ENCODE measurements at places on chromosomes 7 and 10. TPM values are rescaled to one million over a fixed set of nuclear protein-coding genes. Genes with fewer than 3 reads are reported as not detected.

The ATOH7 gene
- total RNA-seq: 0.21 TPM

The CYP3A4 gene
- 0.05 TPM for total RNA-seq

The PRKAR2B gene
- 2.4 TPM for total RNA-seq

The NEUROD6 gene
- total RNA-seq: not detected

The ZNF37A gene
- 4.8 TPM for total RNA-seq

The LLCFC1 gene
- not detected for total RNA-seq

The HMX2 gene
- total RNA-seq: not detected

The ABCF2 gene
- 59.8 TPM for total RNA-seq

The CYP2C8 gene
- total RNA-seq: not detected

The RHOBTB1 gene
- 17.4 TPM for total RNA-seq

The SPDYE2 gene
- not detected for total RNA-seq

The KLLN gene
- 0.68 TPM for total RNA-seq

The OR2A7 gene
- total RNA-seq: not detected

The FAM13C gene
- total RNA-seq: 0.16 TPM

The GPR158 gene
- total RNA-seq: 0.05 TPM

The LIPK gene
- not detected for total RNA-seq

The GTPBP10 gene
- 27.8 TPM for total RNA-seq

The METTL2B gene
- total RNA-seq: 19.5 TPM

The ITIH5 gene
- total RNA-seq: 0.14 TPM

The MAT1A gene
- 0.04 TPM for total RNA-seq

The AVPI1 gene
- 111 TPM for total RNA-seq

The CTAGE4 gene
- 0.05 TPM for total RNA-seq

The NME8 gene
- not detected for total RNA-seq

The CCL26 gene
- total RNA-seq: 7.7 TPM

The POMZP3 gene
- total RNA-seq: 21.8 TPM

The C10orf67 gene
- 0.09 TPM for total RNA-seq

The SLC16A9 gene
- 0.07 TPM for total RNA-seq

The SFMBT2 gene
- 8.8 TPM for total RNA-seq

The WEE2 gene
- not detected for total RNA-seq

The NUPR2 gene
- not detected for total RNA-seq

The LRRTM3 gene
- not detected for total RNA-seq

The LRRD1 gene
- not detected for total RNA-seq

The OR2A12 gene
- total RNA-seq: not detected

The TRIM73 gene
- total RNA-seq: 2.7 TPM

The ACSM6 gene
- total RNA-seq: not detected

The SPDYE5 gene
- not detected for total RNA-seq

The NKX1-2 gene
- total RNA-seq: not detected

The COL17A1 gene
- 2.2 TPM for total RNA-seq

The NEURL1 gene
- 0.78 TPM for total RNA-seq

The AKR1E2 gene
- total RNA-seq: 5.9 TPM

The KCNIP2 gene
- 0.54 TPM for total RNA-seq

The SPDYE8 gene
- total RNA-seq: not detected

The TMEM243 gene
- 24.9 TPM for total RNA-seq

The HMX3 gene
- not detected for total RNA-seq

The ASB4 gene
- total RNA-seq: 0.19 TPM

The AOAH gene
- total RNA-seq: 0.11 TPM

The ZNF518A gene
- 9.2 TPM for total RNA-seq

The CPA4 gene
- 6.3 TPM for total RNA-seq

The PTPRN2 gene
- total RNA-seq: 0.54 TPM

The CALML5 gene
- not detected for total RNA-seq

The SSC4D gene
- total RNA-seq: 1.5 TPM

The C10orf90 gene
- total RNA-seq: 3.8 TPM

The HOXA1 gene
- total RNA-seq: 3.6 TPM

The TBC1D12 gene
- 5.9 TPM for total RNA-seq

The CYP2E1 gene
- 0.11 TPM for total RNA-seq

The TBRG4 gene
- 87.5 TPM for total RNA-seq

The DMBT1 gene
- 0.24 TPM for total RNA-seq

The SRGN gene
- total RNA-seq: 99.3 TPM

Data from A549 treated with dexamethasone at 1 μM for 4 hours (cell line).